NT2/D1 (cell line): ENCODE measurements at places on chromosomes 7 and 10.

DNA sequence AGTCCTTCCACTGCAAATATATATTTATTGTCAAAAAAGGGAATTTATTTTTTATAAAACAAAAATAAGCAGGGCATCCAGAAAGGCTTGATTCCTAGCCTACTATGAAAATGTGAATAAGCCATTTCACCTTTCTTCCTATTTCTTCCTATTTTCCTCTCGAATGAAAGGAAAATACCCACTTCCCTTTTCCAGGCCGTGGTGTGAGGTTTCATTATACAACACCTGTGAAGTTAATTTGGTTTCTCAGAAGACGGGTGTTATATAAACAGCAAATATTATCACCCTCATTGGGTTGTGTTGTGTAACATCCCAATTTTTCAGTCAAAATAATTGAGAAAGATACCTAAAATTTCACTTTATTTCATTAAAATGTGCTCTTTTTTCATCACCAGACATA lies 214.3 kb downstream of the DGKB start:
- no peak for DNase-seq

DNA sequence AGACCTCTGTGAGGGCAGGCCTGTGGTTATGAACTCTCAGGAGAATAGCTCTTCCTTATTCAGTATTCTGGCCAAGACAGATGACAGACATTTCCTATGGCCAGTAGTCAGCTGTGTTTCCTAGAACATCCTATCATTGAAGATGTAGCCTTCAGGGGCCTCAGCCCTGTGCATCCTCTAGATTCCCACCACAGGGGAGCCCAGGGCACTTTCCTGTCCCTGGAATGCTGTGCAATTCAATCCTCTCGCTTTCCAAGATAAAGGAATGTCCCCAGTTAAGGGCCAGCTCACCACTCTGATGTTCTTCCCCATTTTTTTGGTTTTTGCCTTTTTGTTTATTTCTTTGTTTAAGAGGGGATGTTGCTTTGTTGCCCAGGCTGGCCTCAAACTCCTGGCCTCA lies 578.8 kb upstream of the C7orf33 start:
- DNase-seq, result peak; percentile 71

DNA sequence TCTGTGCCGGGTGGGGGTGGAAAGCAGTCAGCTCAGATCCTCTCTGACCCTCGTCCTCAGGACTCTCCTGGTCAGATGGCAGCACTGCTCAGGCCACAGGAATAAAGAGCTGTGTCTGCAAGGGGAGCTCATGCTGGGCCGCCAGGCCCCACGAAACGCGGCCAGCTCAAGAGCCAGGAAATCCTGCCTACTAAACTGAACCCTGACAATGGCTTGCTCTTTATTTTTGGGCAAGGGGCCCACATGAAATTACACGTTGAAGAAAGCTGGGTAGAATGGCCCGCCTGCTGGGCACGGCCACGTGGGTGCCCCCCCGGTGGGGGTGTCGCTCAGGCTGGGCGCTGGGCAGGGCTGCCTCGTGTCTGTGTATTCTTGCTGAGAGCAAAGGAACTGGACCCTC lies 103.0 kb downstream of the ITIH5 start:
- no peak for DNase-seq

GRCh38 chr10:78215645-78216044 lies 182.0 kb downstream of the RPS24 start:
- no peak for DNase-seq

DNA sequence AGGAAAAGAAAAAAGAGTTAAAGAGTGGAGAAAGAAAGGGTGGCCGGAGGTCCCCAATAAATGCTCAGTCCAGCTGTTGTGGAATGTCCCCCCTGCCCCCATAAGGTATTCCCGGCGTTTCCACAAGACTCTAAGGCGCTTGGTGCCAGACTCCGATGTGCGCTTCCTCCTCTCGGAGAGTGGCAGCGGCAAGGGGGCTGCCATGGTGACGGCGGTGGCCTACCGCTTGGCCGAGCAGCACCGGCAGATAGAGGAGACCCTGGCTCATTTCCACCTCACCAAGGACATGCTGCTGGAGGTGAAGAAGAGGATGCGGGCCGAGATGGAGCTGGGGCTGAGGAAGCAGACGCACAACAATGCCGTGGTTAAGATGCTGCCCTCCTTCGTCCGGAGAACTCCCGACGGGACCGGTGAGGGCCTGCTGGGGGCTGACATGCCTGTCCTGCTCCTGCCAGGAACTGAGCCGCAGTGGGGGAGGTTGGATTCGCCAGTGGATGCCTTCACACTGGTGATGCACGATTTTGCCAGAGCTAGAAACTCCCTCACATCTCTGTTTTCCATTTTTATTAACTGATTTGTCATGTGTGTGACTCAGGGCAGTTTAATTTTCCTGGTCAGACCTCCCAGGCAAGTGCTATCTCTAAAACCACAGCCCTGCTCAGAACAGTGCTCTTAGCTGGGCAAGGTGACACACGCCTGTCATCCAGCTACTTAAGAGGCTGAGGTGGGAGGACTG lies 34.2 kb downstream of the TACR2 start:
- DNase-seq, result no peak

GRCh38 chr7:127996253-127997071 lies 34.8 kb downstream of the LRRC4 start:
- DNase-seq, result no peak

DNA sequence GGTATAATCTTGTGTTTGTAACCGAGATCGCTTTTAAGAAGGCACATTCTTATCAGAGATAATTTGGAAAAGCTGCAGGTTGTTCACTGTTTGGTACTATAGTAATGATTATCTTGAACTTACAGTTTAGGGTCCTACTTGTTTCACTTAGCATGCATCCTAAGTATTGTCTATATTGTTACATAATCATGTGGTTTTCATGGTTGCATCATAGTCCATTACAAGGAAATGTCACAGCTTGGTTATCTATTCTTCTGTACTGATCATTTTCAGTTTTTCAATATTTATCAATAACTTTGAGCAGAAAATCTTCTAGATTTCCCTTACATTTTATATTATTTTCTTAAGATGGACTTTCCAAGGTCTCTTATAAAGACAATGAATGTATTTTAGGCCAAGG lies 116.3 kb downstream of the PLPP4 start:
- DNase-seq, result no peak

DNA sequence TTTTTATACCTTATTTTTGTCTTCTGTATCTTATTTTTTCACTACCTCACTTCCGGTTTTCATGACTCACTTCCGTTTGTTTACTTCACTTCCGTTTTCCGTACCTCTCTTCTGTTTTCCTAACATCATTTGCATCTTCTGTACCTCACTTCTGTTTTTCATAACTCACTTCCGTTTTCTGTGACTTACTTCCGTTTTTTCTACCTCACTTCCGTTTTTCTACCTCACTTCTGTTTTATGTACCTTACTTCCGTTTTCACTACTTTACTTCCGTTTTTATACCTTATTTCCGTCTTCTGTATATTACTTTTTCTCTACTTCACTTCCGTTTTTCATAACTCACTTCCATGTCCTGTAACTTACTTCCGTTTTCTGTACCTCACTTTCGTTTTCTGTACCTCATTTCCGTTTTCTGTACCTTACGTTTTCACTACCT lies 492.5 kb upstream of the AKR1E2 start:
- DNase-seq, result no peak

- no peak for DNase-seq
These were observed 33.4 kb upstream of the BMPR1A start for GRCh38 chr10:86723009-86723408.

DNA sequence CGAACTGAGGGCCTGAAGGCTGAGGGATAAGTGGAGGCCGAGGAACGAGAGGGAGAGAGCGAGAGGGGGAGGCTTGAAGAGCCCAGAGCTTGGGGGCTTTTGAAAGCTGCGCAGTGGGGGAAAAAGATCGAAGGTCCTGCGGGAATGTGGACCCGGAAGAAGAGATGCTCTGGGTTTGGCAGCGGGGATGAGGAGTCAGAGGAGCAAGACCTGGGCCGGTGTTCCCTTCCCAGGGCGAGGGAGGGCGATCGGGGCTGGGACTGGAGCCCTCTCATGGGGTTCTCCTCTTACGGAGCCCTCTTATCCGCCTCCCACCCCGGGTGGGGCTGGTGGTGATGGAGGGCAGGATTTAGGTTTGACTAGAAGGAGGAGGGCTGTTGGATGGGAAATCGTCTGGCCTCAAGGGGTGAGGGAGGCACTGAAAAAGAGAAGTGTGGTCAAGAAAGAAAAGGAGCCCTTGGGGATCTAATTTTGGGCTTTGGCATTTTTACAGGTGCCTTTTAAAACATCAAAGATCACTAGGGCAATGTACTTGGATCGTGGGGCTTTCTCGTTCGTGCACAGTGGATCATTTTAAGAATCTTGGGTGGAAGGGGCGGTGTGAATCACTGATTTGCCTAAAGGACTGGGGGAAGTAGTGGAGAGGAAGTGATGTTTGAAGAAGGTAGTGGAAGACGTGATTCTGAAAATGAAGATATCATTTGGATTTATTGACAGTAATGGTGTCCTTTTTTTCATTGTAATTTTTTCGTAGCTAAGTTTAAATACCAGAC lies 637 bp downstream of the SAMD8 start:
- no peak for DNase-seq

GRCh38 chr7:96837593-96837992 lies 127.9 kb upstream of the SEM1 start:
- DNase-seq, result no peak

DNA sequence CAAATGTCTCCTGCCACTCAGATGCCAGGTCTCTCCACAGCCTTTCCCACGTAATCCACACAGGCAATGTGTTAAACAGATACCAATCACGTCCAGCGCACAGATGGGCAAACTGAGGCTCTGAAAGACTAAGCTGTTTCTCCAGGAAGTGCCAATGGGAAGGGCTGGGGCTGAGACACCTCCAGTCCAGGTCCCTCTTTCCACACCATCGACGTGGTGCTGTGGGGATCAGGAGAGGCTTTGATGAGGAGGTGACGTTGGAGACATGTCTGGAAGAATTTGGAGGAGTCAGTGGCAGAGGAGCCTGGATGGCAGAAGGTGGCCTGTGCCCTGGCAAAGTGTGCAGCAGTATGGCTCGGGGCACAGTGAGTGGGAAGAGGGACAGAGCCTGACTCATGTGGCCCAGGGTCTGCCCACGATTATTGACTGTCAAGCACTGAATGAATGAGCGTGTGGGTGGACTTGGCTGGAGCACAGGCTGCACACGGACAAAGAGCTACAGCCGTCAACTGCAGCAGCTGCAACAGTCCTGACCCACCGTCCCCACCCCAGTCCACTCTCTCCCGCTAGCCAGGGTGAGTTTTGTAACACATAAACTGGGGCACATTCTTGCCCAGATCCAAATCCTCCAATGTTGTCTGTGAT lies 40.8 kb upstream of the HSPA12A start:
- DNase-seq, result no peak

GRCh38 chr7:139691253-139691781 lies 86.5 kb downstream of the HIPK2 start:
- DNase-seq, result no peak

GRCh38 chr10:26361971-26362370 lies 76.2 kb upstream of the APBB1IP start:
- DNase-seq, result no peak

- DNase-seq, result no peak
These were observed 156.8 kb downstream of the FZD1 start for GRCh38 chr7:91421018-91421417.

DNA sequence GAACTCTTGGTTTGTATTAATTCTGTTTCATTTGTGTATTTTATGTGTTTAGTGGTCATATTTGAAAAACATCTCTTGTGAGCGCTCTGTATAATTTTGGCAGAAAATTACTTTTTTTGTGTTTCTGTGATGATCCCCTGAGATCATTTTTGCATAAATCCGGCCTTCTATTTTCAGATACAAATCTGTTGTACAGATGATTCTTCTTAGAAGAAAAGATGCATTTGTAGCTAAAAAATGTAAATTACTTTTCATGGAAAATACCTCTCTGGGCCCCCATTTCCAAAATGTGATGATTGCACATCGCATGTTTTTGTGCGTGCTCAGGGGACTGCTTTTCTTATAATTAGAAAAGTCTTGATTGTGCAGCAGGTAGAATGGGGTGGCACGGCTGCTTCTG lies 395.4 kb downstream of the LRMDA start:
- no peak for DNase-seq

DNA sequence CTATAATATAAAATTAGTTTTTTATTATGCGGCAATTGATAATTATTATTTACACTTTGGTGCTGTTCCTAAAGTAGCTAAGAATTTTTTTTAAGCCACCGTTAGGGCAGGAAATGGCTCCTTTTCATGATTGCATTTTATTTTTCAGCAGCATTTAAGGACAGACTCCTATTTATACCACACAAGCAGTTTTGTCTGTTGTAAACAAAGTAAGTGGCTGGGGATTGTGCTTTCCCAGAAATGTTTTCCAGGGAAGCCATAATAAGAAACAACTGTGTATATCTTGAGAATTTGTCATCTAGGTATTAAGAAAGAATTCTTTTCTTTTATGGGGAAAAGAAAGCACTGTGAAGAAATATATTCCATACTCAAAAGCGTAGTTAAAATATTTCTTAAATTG lies 232.0 kb downstream of the VTI1A start:
- no peak for DNase-seq

DNA sequence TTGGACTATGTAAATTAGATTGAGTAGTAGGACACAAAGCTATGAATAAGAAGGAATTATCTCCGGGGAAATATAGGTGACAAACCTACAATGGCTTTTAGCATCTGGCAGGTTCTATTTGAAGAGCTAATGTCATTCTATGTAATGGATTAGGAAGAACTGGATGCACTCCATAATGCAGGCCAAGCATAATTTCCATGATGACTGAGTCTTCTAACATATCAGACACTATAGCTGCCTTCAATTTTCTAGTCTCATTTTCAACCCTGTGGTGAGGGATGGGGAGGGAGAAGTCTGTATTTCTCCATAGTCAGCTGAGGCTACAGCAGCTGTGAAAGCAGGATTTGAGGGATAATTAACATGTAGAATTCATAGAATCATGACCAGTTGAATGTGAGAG lies 390.4 kb upstream of the LRRTM3 start:
- DNase-seq, result no peak

GRCh38 chr10:23499372-23500132 lies 60.7 kb downstream of the OTUD1 start:
- DNase-seq, result no peak

- DNase-seq, result no peak
These were observed 8.0 kb upstream of the CHST15 start for GRCh38 chr10:124101351-124101750.

GRCh38 chr7:118918556-118918955 lies 694.1 kb downstream of the ANKRD7 start:
- no peak for DNase-seq

GRCh38 chr10:93826355-93826754 lies 67.4 kb upstream of the SLC35G1 start:
- DNase-seq, result no peak

DNA sequence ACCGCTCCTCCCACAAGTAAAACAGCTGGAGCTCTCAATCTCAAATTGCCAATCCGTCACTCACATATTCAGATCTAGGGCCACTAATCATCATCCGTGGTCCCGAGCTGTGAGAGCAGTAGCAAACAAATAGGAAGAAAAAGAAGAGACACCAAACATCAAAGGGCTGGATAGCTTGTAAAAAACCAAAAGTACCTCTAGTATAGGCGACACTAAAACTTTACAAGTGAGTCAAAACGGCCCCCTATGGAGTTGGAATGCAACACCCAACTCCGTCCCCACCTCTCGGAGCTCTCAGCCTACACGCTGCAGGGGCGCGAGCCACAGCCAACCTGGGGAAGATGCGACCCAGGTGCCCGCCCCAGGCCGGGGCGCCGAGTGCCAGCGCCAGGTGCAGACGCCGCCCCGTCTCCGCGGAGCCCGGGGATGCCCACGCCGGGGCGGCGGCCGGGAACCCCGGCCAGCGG lies 581 bp downstream of the FAM3C start:
- DNase-seq, result no peak

GRCh38 chr7:148241700-148242293 lies 348.8 kb upstream of the C7orf33 start:
- DNase-seq, result no peak

GRCh38 chr7:106779877-106780276 lies 85.2 kb upstream of the PIK3CG start:
- no peak for DNase-seq
